CD14-positive monocyte (primary cell): ENCODE measurements at places on chromosomes 2 and 18.

- no peak for DNase-seq
Observed at GRCh38 chr2:120863661-120864320, 128.1 kb downstream of the GLI2 start.

DNA sequence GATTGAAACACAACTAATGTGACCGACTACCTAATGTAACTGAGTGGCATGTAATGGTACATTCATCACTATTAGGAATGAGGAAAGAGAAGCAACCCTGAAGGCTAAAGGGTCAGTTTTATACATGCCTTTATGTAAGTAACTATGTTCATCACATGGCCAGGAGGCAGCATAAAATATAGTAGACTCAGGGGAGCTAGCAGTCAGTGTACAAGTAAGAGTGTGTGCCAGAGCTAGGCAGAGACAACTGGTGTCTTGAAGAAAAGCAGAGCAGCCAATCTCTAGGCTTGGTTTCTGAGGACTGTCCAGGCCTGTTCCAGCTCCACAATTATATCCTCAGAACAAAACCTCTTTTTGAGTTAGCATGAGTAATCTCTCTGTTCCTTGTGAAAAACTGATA, 18.1 kb downstream of the SMAD2 start:
- no peak for DNase-seq

DNA sequence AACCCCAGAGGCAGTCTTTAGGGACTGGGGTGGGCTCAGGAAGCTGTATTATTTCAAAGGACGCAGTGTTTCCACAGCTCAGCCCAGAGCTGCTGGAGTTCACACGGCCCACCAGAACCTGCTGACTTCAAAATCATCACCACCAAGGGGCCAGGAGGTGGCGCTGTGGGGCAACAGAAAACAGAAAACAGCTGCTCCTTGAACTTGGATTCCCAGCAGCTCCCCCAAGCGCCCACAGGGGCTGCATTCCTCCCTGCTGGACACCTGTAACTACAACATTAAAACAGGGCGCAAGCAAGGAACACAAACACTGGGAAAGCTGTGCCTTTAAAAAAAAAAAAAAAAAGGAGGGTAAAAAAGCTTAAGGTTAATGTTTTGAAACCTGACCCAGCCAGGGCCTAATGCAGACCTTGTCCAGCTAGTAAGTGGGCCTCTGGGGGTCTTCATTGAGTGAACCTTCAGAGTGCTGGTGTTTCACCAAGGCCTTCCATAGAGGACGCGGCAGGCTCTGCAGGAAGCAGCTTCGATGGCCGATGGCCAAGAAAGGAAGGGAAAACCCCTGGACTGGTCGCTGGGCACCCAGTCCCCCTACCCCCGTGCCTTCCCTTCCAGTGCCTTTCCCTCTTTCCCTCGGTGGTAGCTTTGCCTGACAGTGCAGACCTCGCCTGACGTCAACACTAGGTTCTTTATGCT, 25.9 kb downstream of the MLPH start:
- DNase-seq, result peak; percentile 63

DNA sequence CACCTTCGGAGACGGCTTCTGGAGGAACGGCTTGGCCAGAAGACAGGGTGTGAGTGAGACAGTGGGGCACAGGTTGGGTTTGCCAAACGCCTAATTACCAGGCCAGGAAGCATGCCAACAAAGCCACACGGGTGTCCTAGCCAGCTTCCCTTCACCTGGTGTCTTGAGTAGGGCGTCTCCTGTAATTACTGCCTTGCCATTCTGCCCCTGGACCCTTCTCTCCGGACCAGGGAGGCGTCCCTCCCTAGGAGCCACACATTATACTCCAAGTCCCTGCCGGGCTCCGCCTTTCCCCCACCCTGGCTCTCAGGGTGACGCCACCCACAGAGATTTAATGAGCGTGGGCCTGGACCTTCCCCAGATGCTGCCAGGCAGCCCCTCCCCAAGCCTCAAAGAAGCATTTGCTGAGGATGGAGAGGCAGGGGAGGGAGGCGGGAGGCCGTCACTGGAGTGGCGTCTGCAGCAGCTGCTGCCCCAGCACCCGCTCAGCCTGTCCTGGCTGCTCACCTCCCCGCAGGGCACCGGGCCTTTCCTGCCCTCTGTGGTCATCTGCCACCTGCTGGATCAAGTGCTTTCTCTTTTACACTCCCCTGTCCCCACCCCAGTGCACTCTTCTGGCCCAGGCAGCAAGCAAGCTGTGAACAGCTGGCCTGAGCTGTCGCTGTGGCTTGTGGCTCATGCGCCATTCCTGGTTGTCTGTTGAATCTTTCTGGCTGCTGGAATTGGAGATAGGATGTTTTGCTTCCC, 20.7 kb downstream of the FOSL2 start:
- DNase-seq, result no peak

DNA sequence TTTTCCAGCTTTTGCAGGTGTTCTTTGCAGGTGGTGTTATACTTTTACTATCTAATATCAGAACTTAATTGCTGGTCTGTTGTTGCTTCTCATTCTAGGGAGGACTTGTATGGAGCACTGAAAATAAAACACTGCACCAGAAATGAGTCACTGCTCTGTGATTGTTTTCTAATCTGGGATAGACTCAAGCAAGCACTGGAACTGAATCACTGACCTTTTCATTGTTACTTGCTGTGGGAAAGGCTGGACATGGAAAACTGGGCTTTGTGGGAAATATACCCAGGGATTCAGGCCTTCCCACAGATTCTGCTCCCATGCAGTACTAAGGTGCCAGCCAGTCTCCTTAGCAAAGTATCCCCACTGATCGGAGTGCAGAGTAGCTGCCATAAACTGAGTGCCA, 470.0 kb upstream of the GCFC2 start:
- no peak for DNase-seq

DNA sequence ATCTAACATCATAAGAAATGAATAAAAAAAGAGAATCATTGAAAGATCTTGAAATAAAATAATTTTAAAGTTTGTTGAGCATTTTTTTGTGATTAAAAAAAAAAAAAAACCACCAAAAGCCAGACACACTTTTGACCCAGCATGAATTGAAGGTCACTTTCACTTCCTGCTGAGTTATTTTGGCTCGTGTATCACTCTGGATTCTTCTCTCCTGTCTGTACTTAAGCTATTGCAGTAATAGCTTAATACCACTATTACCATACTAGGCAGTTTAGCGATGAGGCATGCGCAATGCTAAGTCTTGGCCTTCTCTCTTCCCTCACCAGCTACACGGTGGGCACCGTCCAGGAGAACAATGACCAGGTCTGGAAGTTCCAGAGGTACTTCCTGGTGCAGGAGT, 54.5 kb upstream of the SPP2 start:
- no peak for DNase-seq

- DNase-seq, result no peak
Observed at GRCh38 chr2:234967201-234967869, 15.5 kb downstream of the SH3BP4 start.

GRCh38 chr18:51074605-51075004, 44.6 kb downstream of the SMAD4 start:
- peak; percentile 22 for DNase-seq

DNA sequence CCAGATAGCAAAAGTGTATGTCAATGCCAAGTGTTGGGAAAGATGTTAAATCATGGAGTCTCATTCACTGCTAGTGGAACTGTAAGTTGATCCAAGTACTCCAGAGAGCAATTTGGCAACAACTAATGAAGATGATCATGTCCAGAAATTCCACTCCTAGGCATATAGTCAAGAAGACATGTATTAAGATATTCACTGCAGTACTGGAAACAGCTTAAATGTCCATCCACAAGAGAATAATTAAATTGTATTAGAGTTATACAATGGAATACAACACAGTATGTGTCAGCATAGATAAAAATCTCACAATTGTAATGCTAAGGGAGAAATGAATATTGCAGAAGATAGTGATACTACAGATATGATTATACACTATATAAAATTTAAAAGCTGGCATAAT, 15.2 kb upstream of the LBH start:
- no peak for DNase-seq

DNA sequence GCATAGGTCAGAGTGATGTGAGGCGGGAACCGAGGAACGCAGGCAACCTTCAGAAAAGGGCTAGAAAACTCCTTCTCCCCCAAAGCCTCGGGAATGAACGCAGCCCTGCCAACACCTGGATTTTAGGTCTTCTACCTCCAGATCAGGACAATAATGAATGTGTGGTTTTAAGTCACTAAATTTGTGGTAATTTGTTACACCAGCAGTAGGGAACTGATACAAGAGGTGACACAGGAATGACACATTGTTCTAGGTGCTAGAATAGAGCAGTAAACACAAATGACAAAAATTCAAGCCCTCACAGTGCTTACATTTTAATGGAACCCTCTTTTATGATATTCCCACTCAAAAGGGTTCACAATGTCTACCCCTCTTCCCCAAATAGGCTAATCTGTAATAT, 39.2 kb upstream of the EML4 start:
- DNase-seq, result peak; percentile 43

- DNase-seq, result no peak
Observed at GRCh38 chr18:30302181-30302580, 740.4 kb downstream of the DSC3 start.

DNA sequence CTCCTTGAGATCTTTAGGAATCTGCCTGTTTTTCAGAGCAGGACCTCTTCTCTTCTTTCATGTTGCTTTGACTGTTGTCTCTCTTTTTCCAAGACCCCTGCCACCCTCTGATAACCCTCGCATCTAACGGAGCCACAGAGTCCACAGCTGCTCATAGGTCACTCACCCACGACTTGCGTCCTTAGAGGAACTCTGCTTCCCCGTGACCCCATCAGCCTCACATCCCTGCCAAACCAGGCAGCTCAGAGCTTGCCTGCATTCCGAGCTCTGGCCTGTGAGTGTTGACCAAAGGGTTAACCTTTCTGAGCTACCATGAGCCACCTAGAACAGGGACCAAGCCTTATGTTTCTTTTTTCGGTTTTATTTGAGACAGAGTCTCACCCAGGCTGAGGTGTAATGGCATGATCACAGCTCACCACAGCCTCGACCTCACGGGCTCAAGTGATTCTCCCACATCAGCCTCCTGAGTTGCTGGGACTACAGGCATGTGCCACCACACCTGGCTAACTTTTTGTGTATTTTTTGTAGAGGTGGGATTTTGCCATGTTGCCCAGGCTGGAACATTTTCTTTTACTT, 36.4 kb downstream of the CABLES1 start:
- no peak for DNase-seq

GRCh38 chr2:141968433-141968832, 162.4 kb downstream of the LRP1B start:
- DNase-seq, result no peak

GRCh38 chr2:218329027-218329825, 27.4 kb upstream of the CATIP start:
- no peak for DNase-seq

DNA sequence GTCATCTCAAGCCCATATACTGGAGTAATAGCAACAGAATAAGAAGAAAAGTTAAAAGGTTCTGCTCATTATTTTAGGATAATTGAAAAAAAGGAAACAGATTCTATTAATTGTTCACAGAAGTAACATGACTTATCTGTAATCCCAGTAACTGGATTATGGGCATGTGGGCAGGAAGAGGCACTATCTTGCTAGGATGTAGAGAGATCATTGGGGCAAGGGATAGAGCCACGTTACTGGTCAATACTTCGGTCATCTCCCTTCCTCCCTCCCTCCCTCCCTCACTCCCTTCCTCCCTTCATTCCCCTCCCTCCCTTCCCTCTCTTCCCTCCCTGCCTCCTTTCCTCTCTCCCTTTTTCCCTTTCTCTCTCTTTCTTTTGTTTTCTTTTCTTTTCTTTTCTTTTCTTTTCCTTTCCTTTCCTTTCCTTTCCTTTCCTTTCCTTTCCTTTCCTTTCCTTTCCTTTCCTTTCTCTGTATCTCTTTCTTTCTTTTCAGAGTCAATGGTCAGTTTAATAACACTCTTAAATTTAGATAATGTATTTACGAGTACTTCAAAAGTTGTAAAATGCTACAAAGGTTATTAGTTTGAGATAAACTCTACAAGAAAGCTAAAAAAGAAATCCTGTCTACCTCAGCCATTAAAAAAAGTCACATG, 82.8 kb downstream of the FHOD3 start:
- DNase-seq, result no peak

- DNase-seq, result peak; percentile 95
Observed at GRCh38 chr2:68832233-68832869, 38.8 kb downstream of the BMP10 start.

GRCh38 chr2:183035954-183036669, 2.1 kb downstream of the NCKAP1 start:
- no peak for DNase-seq

DNA sequence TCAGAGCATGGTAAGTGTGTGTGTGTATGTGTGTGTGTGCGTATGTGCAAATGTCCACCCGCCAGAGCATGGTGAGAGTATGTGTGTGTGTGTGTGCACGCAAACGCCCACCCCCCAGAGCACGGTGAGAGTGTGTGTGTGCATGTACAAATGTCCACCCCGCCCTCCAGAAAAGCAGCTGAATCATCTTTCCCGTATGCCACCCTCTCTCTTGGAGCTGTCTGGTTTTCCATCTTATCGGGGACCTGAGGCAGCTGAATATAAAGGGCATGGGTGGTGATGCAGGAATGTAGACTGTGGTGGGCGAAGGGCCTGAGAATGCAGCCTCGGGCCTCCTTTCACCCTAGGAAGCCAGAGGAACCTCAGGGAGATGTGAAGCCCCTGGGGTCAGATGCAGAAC, 66.9 kb downstream of the COPS7B start:
- DNase-seq, result no peak

DNA sequence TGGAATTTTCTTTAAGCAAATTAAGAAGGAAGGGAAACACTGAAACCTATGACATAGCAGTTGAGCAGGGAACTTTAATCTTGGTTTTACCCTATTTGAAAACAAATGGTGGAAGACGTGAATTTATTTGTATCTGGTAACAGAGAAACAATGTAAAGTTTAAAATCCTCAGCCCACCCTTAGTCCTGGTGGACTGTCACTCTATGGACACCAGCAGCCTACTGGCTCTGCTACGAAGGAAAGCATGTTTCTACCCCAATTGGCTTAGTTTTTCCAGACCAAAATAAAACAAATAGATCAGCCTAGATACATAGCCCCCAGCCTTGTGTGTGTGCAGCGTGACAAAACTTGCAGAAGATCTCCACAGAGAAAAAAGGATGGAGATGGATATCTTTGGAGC, 7.4 kb downstream of the ZEB2 start:
- DNase-seq, result no peak

GRCh38 chr2:236318401-236318800, 54.2 kb upstream of the ASB18 start:
- no peak for DNase-seq

DNA sequence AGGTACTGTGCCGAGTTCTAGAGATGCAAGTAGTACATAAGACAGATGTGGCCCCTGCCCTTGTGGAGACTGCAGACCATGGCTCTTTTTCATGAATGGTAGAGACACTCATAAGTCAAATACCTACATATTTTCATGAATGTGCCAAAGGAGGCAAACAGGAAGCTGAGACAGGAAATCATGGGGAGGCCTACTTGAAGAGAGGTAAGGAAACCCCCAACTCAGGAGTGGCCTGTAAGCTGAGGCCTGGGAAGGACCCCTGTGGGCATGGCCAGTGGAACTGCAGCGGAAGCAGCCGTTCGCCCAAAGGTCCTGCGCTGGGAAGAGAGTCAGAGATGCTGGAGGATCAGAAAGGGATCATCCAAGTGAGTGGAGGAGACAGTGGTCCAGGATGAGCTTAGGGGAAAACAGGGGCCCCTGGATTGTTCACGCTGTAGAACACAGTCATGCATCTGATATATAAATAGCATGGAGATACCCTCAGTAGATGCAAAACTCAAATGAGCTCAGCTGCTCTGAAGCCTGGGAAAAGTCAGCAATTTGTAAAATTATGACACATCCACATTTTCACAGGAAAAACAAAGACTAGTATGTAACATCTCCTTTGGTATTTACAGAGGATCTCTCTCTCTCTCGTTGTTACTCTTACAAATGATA, 228.9 kb downstream of the NEDD4L start:
- no peak for DNase-seq

GRCh38 chr2:108971661-108972566, 17.1 kb downstream of the EDAR start:
- no peak for DNase-seq
